ENCODE measurements at places on chromosomes 16 and 17.
A peak's percentile ranks its signal among the peaks of the same experiment; 100 is the strongest.

GRCh38 chr17:29589524-29590410 is at the start of gene GIT1:
Gene GIT1 (minus strand): TSS chr17:29589648. CDS start chr17:29589378, 270 bp downstream.
- peak; percentile 26 for DNase-seq

- no peak for DNase-seq
These were observed 271.0 kb upstream of the TBX2 start for GRCh38 chr17:61128661-61129115.

GRCh38 chr17:83080858-83081683 is 1.7 kb downstream of the METRNL start:
- no peak for DNase-seq

DNA sequence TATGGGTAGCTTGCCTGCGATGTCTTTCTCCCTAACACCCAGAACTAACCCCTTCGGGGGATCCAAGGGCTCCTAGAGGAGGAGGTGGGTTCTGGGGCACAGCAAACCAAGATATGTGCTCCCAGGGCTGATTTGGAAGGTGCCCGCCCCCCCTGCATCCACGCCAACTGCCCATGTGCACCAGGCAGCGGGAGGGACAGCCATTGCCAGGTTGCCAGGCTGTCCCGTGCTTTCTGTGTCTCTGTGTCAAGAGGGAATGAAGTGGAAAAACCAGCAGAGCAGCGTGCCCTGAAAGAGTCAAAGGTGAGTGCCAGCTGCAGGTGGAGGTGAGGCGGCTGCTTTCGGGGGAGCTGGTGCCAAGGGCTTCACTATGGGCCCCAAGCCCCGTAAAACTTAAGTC is 6.4 kb downstream of the TEKT5 start:
- no peak for DNase-seq

GRCh38 chr17:9071811-9072498 is 50.6 kb downstream of the NTN1 start:
- DNase-seq: no peak

Data from NCI-H187 treated with DMSO at 0.1 percent for 48 hours (cell line).